ENCODE measurements at places on chromosomes 16 and 17.

DNA sequence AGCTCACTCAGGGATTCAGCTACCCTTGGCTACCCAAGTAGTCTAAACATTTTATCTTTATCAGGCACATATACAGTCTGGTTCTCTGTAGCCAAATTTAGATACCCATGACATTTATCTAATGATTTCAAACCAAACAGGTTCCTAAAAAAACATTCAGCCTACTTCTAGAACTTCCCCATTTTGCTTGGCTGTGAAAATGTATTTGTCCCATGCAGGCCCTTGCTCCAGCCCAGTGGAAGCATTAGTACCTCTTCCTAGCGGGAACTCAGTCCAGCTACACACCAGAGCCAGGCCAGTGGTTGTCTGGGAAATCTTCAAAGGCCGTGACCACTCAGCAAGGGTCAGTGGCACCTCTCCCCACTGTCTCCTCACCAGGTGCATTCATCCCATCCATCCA, 26.2 kb upstream of the NAGLU start:
- DNase-seq: no peak

- no peak for DNase-seq
Measured at GRCh38 chr16:89209522-89210044, 7.9 kb upstream of the ZNF778 start.

DNA sequence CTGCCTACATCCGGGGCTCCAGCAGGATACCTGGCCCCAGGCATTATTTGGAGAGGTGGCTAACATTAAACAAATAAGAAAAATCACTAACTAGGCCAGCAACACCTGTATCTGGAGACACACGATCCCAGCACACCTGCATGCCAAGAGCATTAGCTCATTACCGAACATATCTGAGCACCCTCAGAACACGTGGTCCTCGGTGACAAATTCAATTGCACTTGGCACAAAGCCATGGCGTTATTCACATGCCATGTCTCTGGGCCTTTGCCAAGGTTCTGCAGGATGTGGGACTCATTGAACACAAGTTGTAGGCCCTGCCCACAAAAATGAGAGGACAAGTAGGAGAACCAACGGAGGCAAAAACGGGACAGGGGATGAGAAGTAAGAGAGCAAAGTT, 552.3 kb downstream of the TOX3 start:
- peak; percentile 1 for DNase-seq

DNA sequence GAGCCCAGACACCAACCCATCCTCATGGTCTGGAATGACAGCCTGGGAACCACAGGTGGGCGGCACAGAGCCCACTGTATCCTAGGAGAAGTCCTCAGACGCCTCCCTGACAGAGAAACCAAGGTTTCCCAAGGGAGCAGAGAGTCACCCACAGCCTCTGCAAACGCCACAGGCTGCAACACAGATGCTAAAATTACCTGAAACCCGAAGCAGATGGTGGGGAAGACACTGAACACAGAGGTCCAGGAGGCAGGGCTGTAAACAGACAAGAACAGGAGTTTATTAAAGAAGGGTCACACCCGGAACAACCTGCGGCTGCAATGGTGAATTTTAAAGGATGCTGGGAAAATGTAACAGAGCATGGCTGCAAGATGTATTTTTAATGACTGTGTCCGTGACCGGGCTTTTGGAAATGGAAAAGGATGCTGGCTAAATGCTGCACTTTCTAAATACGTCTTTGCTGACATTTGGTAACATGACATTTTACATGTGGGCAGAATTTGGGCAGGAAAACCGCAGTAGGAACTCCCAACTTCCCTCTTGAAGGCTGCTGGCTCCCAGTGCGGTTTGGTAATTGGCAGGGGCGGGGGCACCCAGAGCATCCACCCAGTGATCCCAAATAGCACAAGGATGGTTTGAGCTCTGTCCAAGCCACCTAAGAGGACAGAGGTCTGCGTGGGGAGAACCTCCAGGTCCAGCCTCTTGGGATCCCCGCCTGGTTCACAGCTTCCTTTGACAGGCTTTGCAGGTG, 13.1 kb downstream of the SLC38A8 start:
- no peak for DNase-seq

GRCh38 chr17:75549246-75550138, 24.0 kb downstream of the LLGL2 start:
- DNase-seq: no peak

DNA sequence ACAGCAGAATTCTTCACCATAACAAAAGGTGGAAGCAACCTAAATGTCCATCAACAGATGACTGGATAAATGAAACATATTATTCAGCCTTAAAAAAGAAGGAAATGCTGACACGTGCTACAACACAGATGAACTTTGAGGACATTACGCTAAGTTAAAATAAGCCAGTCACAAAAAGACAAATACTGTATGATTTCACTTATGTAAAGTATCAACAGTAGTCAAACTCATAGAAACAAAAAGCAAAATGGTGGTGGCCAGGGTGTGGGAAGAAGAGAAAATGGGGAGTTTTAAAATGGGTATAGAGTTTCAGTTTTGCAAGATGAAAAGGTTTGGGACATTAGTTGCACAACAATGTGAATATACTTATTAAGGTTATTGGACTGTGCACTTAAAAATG, 49.8 kb upstream of the MTMR4 start:
- no peak for DNase-seq
